GM12891 (cell line): ENCODE measurements at places on chromosomes 3 and 15.

DNA sequence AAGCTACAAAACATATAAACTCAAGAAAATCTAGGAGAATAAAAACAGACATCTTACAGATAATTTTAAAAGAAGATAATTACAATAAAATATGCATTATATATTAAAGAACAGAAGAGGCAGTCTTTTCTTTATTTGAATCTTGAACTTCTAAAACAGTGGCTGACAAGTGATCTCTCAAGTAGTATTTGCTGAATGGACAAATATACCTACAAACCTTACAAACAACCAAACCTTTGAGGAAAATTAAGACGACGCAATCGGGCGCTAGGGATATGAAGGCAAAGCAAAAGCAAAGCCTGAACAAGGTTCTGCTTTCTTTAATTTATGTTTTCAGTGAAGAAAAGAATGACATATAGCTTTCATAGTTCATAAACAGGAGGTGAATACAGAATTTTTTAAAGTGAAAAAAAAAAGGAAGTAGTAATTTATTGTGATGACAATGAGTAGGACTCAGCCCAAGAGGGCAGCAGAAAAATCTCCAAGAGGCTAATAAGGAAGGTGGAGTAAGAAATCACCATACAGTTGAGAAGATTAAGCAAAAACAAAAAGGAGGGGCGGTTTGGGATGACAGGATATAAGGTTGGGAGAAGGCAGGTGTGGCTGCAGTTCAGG lies 347.8 kb downstream of the TBC1D5 start:
- DNase-seq, result no peak

GRCh38 chr3:79973917-79974595 lies 206.3 kb upstream of the ROBO1 start:
- DNase-seq, result no peak

GRCh38 chr3:185065059-185065458 lies 87.8 kb downstream of the C3orf70 start:
- DNase-seq, result no peak

- DNase-seq, result peak; percentile 20
Measured at GRCh38 chr15:55694652-55695150, 48.3 kb downstream of the PRTG start.

GRCh38 chr3:37603722-37604121 lies 258.0 kb upstream of the CTDSPL start:
- no peak for DNase-seq

- no peak for DNase-seq
Measured at GRCh38 chr15:83982748-83983147, 252.8 kb upstream of the GOLGA6L4 start.

DNA sequence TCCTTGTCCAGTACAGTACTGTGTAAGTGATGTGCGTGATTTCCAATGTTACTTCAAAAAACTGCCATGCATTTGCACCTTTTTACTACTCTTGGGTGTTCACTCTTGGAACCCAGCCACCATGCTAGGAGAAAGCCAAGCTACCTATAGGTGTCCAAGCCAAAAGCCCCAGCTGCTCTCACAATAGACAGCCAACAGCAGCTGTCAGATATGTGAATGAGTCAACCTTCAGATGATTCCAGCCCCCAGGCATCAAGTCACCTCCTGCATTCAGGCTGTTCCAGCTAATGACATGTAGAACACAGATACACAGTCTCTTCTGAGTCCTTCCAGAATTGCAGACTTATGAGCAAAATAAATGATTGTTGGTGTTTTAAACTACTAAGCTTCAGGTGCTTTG lies 417.7 kb upstream of the TGFBR2 start:
- no peak for DNase-seq

DNA sequence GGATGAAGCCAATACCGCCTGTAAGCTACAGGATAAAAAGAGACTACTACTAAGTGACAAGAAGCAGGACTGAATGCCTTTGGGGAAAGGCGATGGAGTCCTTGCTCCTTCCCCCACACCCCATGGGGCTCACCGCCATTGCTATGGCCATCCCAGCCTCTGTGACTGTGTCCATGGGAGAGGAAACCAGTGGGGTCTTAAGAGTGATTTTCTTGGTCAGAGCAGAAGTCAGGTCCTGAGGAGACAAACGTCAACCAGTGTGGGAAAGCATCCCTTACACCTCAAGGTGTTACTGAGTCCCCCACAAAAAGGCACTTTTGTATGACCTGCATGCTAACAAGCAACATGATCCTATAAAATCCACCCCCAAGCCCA lies 913 bp downstream of the IMPDH2 start:
- DNase-seq, result no peak

GRCh38 chr15:92393071-92393979 lies at the start of gene ST8SIA2:
Gene ST8SIA2 (plus strand): TSS chr15:92393881. CDS start chr15:92394065, 184 bp downstream.
- DNase-seq, result peak; percentile 45

DNA sequence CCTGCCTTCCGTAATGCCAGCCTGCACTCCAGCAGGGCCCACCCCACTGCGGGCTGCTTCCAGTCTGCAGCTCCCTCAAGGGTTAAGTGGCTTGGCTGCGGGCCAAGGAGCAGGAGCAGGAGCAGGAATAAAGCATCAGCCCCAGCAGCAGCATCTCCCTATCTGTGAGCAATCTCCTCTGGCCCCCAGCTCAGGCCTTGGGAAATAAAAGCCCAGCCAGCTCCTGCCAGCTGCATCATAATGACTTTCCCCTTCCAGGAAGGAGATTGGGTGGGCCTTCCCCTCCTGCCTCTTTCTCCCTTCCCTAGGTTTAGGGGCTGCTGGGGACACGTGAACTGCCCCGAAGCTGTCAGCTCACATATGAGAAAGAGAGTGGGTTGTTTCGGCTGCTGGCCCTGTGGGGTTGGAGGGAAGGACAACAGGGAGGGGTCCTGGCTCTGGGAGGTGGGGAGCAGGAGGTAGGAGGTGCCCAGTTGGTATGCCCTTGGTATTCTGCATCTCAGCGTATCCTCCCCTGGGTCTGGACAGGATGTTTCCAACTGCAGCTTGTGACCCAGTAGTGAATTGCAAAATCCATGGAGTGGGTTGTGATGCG lies 34.6 kb upstream of the FGD5 start:
- DNase-seq, result no peak

DNA sequence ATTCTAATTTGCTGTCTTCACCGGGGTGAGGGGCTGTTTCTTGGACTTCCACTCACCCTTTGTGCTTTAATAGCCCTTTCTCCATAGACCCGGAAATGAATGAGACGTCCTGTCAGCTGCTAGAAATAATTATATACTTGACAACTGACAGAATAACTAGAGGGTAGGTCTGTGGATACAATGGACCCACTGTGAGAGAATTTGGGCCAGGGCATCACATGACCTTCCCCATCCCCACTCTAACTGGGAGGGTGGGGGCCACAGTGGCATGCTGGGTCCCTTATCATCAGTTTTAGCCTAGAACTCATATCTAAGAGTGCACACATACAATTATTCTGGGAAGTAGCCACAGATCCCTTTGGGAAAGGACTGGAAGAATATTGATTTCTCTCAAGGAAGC lies 25.9 kb upstream of the MINAR1 start:
- no peak for DNase-seq

GRCh38 chr3:195058336-195059005 lies 212.5 kb downstream of the XXYLT1 start:
- DNase-seq, result no peak

- DNase-seq, result no peak
Measured at GRCh38 chr15:81254916-81255290, 58.2 kb downstream of the IL16 start.

DNA sequence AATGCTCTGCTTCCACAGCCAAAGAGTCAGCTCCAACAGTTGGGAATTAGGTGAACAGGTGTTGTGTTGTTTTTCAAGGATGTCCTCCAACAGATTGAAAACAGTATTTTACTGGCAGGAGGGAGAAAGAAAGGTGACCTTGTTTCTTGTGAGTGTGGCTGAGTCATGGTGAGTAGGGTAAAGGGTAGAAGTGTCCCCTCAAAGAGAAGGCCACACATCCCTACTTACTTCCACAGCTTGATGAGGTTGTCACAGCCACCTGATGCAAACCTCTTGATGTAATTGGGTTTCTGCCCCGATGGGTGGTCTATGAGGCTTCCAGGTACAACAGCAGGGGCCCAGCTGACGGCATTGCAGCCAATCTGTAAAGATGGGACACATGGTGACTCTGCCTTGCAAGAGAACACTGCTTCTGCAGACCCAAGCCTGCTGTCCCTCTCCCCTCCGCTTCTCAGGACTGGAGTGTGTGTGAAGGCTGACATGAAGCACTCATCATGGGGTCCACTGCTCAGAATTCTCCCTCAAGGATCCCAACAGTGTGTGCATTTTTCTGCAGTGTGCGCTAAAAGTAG lies 12.7 kb upstream of the GHRL start:
- DNase-seq, result no peak

GRCh38 chr3:5095886-5096285 lies 26.2 kb upstream of the ARL8B start:
- DNase-seq, result no peak

DNA sequence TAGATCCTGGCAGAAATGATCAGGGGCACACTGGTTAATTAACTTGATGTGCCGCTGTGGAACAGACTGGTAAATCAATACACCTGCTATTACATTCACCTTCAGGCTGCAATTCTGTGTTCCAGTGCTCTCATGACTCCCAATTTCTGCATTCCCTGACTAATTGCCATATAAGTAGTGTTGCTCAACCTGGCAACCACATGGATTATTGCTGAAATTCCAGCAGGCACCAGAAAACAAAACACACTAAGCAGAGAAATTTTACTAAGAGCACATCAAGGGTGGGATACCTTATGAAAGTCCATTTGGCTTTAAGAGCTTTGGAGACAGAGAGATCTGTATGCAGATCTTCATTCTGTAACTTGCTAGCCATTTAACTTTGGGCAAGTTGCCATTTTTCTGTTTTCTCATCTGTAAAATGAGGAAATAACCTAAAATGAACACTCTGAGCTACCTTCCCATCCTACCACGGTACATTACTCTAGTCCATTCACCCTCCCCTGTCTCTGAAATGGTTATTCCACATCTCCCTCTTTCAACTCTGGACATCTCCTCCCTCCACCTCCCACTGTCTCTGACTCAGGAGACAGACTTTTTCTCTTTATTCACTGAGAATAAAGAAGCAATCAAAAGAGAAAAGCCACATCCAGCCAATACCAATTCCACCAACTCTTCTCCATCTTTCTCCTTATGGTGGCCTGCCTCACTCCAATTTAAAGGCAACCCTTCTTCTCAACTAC lies 54.6 kb downstream of the STAC start:
- no peak for DNase-seq

- DNase-seq, result no peak
Measured at GRCh38 chr15:58114812-58115211, 23.4 kb upstream of the AQP9 start.

DNA sequence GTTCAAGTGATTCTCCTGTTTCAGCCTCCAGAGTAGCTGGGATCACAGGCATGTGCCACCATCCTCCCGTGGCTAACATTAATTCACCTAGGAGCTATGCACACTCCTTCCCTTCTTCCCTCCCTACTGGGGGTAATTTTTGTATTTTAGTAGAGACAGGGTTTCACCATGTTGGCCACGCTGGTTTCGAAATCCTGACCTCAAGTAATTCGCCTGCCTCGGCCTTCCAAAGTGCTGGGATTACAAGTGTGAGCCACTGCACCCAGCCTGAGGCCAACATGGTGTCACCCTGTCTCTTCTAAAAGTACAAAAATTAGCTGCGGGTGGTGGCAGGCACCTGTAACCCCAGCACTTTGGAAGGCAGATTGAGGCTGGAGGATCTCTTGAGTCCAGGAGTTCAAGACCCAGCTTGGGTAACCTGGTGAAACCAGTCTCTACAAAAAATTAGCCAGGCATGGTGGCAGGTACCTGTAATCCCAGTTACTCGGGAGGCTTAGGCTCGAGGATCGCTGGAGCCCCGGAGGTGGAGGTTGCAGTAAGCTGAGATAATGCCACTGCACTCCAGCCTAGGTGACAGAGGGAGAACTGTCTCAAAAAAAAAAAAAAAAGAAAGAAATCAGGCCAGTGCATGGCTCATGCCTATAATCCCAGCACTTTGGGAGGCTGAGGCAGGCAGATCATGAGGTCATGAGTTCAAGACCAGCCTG lies 6.1 kb downstream of the RNU5B-1 start:
- no peak for DNase-seq

DNA sequence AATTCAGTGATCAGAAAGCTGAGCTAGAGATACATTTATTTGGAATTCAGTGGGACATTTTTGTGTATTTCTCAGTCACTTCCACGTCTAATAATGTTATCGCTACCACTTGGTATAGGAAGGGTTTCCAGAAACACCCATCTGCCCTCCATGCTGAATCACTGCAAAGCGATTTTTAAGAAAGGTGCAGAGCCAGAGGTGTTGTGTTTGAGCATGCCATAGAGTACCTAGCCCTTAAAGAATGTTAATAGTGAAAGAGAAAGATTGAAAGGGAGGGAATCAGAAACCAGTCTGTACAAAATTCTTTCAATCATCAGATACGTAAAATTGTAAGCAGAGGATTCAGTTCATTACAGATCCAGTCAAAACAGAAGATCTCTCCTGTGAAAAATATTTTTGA lies 80.1 kb upstream of the ARL6 start:
- DNase-seq, result no peak

DNA sequence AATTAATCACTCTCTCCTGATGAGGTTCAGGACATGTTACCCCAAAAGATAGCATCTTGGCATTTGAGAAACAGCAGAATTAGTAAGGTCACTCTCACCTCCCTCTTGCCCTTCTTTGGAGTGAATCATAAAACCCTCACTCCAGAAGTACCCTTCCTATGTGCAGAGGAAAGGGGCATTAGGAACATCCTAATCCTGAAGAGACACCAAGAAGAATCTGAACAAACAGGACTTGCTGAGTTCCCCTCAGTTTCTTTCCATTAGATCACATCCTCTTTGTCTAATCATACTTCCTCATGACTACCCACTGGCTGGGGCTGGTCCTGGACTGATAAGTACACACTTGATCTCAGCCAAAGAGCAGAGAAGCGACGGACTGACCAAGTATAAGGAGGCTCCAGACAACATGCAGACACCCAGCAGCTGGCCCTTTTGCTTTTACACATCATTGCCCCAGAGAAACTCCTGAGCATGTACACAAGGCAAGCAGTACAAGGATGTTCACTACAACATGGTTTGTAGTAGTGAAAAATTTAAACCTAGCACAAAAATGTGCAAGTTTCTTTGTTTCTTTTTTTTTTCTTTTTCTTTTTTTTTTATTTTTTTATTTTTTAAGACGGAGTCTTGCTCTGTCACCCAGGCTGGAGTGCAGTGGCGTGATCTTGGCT lies 15.0 kb upstream of the TM6SF1 start:
- DNase-seq, result no peak

- DNase-seq, result no peak
Measured at GRCh38 chr3:12833222-12834161, 7.9 kb downstream of the RPL32 start.

- DNase-seq, result no peak
Measured at GRCh38 chr3:37540786-37541185, 320.9 kb upstream of the CTDSPL start.

GRCh38 chr15:23420806-23421575 lies 26.1 kb downstream of the GOLGA6L2 start:
- no peak for DNase-seq

- DNase-seq, result no peak
Measured at GRCh38 chr3:188947401-188948280, 224.1 kb upstream of the TPRG1 start.
